Suppressor macrophage treated with lipopolysaccharide for 4 hours (primary cell): ENCODE measurements at places on chromosomes 12 and 14.

- DNase-seq = no peak
These were observed 1.0 kb upstream of the KRAS start for GRCh38 chr12:25251769-25252168.

- DNase-seq = no peak
These were observed 115.4 kb downstream of the ADAMTS20 start for GRCh38 chr12:43436597-43436996.

DNA sequence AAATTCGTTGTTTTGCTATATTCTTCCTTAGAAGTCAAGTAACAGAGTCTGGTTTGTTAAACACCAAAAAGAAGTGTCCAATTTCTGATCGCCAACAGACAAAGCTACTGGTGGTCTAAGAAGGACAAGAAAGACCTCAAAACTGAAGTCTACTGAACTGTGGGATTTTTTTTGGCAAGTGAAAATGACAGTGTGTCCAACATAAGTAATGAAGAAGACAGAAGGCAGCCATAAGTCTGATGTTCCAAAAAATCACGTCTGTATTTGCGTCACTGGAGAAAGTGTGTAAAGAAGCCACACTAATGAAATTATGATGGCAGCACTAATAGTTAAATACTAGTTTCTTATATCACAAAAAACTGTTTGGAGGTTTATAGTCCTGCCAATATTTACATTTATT lies 32.6 kb downstream of the WASHC3 start:
- no peak for DNase-seq

DNA sequence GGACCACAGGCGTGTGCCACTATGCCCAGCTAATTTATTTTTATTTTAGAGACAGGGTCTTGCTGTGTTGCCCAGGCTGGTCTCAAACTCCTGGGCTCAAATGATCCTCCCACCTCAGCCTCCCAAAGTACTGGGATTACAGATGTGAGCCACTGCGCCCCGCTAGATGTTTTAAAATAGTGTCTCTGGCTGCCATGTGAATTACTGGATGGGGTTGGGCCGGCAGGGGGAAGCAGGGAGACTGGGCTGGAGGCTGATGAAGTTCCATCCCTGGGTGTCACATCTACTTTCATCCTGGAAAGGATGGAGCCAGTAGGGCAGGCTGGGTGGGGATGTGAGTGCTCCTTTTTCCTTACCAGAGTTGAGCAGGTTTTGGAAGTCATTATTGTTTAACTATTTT lies 46.1 kb downstream of the DNAH10 start:
- no peak for DNase-seq

DNA sequence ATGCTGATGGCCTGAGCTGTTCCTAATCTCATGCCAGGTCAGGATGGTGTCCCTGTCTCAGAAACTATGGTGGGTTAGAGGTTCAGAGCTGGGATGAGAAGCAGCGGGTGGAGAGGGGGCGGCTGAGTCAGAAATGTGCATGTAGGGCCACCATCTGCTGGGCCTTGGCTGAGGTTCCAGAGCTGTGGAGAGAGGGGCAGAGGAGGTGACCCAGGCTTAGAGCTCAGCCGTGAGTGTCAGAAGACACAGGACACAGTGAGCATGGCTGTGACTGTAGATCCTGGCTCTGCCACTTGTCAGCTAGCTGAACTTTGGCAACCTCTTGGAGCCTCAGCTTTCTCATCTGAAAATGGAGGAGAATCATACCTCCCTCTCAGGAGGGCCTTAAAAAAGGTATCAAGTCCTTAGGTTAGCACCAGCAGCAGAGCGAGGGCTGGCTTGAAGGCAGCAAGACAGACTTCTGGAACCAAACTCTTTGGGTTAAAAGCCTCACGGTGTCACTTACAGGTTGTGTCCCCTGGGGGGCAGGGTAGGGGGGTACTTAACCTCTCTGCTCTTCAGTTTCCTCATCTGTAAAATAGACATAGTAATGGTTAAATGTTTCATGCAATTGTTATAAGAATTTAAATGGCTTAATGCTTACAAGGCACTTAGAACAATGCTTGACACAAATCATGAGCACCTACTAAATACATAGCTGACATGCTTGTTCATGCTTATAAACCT lies 34.8 kb downstream of the TMEM229B start:
- DNase-seq = no peak

- no peak for DNase-seq
These were observed 223.5 kb downstream of the SLC41A2 start for GRCh38 chr12:104734541-104735095.

GRCh38 chr12:26032290-26032689 lies 73.8 kb downstream of the RASSF8 start:
- peak; percentile 48 for DNase-seq

DNA sequence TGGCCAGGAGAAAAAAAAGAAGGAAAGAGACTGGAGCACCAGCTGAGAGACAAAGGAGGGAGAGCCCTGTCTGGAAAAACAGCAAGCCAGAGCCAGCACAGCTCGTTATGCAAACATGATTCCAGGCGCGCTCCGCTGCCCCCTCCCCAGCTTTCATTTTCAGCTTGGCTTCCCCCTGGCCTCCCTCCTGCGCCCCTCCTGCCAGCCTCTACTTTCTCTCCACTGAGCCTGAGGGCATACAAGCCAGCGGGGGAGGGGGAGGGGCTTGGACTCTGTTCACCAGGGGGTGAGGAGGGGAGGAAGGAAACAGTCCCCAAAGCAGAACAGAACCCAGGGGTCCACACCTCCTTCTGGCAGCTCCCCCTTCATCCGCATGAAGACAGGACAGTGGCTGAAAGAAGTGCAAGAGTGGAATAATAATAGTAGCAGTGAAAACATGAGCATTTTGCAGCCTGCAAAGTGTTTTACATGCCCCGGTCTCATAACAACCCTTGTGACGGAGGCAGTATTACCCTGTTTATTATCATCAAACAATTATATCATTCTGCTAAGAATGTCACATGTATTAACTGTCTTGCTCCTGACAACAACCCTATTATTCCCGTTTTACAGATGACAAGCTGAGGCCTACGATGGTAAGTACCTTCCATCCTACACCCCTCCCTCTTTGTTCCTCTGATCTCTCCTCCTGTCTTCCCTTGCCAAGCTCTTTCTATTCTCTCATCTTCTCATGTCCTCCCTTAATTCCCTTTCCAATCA lies 24.2 kb downstream of the SMUG1 start:
- DNase-seq = no peak

GRCh38 chr14:62053188-62053587 lies 291.0 kb downstream of the SNAPC1 start:
- no peak for DNase-seq

GRCh38 chr14:102249981-102250380 lies 55.0 kb downstream of the MOK start:
- no peak for DNase-seq

DNA sequence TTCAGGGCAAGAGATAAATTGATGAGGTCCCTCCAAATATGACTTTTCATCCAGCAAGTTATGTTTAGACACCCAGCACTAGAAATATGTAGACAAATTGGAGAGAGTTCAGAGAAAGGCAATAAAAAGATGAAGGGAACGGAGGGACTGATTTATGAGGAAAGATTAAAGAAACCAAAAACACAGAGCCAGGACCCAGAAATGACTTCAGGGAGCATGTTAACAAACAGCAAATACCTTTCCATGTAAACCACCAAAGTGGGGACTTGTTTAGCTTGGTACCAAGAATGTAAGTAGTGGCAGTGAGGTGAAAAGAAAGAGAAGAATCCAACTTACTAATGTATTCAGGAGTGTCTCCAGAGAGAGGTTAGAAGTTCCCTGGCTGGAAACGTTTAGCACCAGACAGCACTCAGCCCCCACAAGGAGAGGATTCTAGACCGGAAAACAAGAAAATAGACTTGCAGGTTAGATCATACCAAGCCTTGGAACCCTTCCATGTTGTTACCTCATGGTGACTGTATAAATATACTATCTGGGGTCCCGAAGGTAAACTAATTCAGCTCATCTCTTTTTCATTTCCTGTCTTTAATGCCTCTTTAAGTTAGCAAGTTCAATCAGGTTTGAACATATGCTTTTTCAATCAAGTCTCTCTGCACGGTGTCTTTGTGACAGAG lies 79.2 kb downstream of the TBC1D30 start:
- DNase-seq = no peak

GRCh38 chr14:34364201-34364600 lies 97.8 kb downstream of the SPTSSA start:
- no peak for DNase-seq

- DNase-seq = no peak
These were observed 104.0 kb upstream of the PWP1 start for GRCh38 chr12:107581619-107582015.

DNA sequence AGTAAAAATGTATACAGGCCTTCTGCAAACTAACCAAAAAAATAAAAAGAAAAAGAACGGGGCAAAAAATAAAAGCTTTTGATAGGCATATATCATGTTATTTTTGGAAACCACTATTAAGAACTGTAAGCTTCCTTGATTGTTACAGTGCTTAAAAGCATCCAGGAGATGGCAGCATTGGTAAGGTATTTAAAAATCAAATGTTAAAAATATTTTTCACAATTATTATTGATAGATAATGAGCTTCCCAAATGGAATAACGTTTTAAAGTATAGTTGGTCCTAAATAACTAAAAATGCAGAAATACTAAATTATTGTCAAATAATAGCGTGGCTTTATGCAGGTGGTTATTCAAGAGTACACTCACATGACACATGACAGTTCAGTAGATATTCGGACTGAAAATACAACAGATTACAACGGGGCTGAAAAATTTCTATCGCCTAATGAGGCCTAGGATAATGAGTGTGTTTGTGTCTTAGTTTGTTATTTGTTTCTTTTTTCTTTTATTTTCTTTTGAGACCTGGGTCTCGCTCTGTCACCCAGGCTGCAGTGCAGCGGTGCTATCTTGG lies 127.2 kb upstream of the ATF7IP start:
- peak; percentile 54 for DNase-seq

DNA sequence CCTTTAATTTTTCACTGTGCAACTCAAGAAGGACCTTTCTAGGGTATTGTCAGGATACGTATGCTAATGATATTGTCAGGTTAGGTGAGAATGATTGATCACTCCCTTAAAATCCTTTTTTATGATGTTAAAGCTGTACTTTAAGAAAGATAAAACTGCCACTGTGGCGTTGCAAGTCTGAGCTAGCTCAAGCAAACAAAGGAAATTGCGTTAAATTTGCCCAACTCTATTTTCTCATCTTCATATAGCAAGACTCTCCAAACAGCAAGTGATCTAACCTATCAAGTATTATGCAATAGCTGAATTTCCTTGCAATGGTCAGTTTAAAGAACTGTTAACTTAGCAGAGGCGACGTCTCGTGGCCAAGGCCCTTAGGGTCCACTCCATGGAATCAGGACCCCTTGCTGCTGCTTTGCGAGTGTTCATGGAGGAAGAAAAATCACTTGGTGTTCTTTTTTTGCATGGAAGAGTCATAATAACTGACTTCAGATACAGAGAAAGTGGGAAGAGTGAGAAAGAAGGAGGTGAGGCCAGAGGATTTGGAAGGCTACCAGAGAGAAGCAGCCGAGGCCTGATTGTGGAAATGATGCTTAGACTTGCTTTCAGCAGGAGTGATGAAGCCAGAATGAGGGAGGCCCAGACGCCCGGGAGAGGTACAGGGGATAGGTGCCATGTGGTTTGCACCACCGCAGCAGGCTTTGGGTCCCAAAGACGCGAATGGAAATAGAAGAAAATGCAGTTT lies 2.5 kb downstream of the TRAF3 start:
- DNase-seq = peak; percentile 85

GRCh38 chr12:64057706-64058105 lies 164.4 kb downstream of the KICS2 start:
- no peak for DNase-seq

DNA sequence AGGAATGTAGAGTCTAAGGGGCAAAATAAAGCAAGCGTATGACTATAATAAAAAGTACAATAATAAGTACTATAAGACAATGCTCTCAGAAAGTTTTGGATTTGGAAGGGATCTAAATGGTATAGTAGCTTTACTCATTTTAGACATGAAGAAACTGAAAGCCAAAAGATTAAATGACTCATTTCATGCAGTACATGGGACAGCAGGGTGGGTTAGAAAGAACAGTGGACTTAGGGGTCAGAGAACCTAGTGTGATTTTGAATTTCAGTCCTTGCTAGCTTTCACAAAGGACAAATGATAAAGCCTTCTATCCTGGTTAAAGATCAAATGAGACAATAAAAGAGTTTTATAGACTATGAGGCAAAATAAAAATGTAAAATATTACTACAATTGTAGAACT lies 6.8 kb upstream of the LEMD3 start:
- no peak for DNase-seq

DNA sequence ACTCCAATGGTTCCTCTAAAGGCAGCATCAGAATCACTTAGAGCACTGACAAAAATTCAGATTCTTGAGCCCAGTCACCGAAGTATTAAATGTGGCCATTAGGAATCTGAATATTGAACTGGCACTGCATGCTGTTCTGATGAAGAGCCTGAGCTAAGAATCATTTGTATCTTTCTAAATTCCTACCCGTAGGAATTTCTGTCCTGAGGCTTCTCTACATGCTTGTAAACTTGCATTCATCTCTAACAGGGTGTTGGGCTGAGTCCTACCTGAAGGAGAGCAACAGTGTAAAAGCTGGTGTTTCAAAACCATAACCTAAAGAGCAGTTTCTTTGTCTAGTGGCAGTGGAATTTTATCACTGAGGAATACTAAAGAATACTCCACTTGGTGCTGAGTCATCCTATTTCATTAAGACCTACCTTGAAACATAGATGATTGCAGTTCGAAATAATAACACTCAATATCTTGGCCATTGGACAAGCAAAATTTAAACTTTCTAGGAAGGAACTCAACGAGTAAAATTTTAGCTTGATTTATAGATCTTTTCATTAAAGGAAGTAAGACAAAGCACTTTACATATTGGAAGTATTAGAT lies 35.5 kb upstream of the C12orf75 start:
- no peak for DNase-seq

DNA sequence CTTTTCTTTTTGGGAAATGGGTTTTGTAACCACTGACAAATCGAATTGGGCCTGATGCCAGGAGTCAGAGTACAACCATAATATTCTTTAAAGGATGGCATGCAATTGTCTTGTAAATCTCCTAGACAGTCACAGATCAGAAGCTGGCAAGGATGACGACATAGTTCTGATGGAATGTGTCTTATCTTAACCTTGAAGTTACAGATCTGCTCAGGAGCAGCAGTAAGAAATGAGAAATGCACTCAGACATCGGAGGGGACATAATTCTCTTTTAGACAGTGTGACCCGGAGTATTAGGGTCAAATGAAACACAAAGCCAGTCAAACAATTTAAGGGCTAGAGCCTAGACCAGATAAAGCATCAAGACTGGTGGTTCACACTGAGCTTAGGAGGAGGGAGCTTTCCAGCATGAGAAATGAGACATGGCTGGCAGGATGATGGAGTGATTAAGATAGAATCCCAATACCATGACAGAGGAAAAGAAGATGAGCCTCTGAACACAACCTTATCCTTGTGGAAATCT lies 17.5 kb downstream of the CBX5 start:
- peak; percentile 40 for DNase-seq
